Ureter (tissue), 1 donor: ENCODE measurements at places on chromosomes 7 and 10.

DNA sequence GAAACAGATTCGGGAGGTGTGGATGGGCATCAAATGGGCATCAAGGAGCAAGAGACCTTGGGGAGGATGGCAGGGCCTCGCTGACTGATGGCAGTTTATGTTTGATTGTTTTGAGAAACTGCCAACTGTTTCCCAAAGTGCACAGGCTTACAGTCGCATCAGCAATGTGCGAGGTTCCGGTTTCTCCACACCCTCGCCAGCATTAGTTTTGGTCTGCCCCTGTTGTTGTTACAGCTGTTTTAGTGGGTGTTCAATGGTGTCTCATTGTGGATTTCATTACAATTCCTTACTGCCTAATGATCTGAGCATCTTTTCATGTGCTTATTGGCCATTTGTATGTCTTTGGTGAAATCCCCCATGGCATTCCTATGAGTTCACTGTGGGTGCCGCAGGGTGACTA is 24.4 kb downstream of the AKR1E2 start:
- DNase-seq: no peak

GRCh38 chr7:71266912-71267311 is 135.0 kb downstream of the GALNT17 start:
- DNase-seq: no peak

DNA sequence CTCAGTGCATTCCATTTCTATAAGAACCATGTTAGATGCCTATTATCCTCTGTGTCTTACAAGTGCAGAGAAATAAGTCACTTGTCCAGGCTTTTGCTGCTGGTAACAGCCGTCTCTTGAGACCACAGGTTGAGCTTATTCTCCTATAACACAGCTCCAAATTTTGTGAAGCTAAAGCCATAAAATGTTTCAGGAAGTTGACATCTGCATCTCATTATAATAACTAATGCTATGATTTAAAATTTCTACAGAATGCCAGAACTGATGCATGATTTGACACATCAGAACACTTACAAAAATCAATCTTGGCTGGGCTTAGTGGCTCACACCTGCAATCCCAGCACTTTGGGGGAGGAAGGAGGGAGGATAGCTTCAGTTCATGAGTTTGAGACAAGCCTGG is 986.9 kb downstream of the TYW1 start:
- DNase-seq: no peak

- DNase-seq: no peak
Measured at GRCh38 chr10:29248158-29248557, 40.7 kb upstream of the LYZL1 start.

- no peak for DNase-seq
Measured at GRCh38 chr10:126294451-126294850, 93.8 kb downstream of the ADAM12 start.

DNA sequence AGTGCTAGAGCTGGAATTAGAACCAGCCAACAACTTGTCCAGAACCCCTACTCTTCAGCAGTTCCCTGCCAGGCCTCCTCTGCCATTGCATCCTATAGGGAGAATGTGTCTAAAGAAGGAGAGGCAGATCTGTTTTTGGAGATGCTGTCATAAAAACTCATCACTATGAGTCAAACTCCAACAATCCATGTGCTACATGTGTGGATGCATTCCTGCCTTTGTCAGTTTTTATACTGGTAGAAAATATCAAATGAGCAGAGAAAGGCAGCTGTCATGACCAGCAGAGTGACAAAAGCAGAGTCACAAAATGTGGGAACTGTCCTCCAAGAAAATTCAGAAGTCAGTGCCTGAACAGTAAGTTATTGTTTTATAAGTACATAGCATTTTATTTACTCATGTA is 93.0 kb downstream of the ABLIM1 start:
- no peak for DNase-seq

- no peak for DNase-seq
Measured at GRCh38 chr10:124436191-124436638, 13.6 kb downstream of the NKX1-2 start.
